ENCODE measurements at places on chromosomes 1 and 21. TPM values are rescaled to one million over a fixed set of nuclear protein-coding genes. Genes with fewer than 3 reads are reported as not detected.

The ADAMTSL4 gene
- 53.7 TPM for total RNA-seq

The GJA8 gene
- total RNA-seq = 40.3 TPM

The TIAM1 gene
- 38.4 TPM for total RNA-seq

The IL6R gene
- total RNA-seq = 4.6 TPM

The PFDN2 gene
- 28.0 TPM for total RNA-seq

The DNAJC6 gene
- total RNA-seq = 46.5 TPM

The ARHGAP29 gene
- total RNA-seq = 71.7 TPM

The AGT gene
- total RNA-seq = 4.8 TPM

The GABRD gene
- total RNA-seq = 1.4 TPM

The G0S2 gene
- total RNA-seq = 9.5 TPM

The DNMT3L gene
- 0.27 TPM for total RNA-seq

The SPRR4 gene
- total RNA-seq = not detected

Measured in camera-type eye (tissue), 1 donor.